Endothelial cell (in vitro differentiated cells): ENCODE measurements at places on chromosomes 12 and 14. TPM values are rescaled to one million over a fixed set of nuclear protein-coding genes. Genes with fewer than 3 reads are reported as not detected.

DNA sequence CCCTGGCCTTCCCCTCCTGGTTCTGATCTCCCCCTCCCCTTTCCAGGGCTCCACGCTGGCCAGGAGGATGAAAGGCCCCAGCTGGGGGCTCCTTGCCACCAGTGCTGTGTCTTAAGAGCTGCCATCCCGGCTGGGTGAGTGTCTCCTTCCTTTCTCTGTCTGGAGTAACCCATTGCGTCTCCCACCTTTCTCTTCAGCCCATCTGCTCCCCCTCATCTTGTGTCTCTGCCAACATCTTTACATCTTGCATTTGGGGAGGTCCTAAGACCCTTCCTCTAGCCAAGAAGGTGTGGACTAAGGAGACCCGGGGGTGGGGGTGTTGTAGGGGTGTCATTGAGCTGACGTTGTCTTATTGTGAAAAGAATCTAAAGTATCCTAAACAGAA lies 505 bp downstream of the BCL2L2 start:
- peak overlapping the region; percentile 98 for H3K4me3 ChIP-seq
- H3K27ac ChIP-seq = peak overlapping the region; percentile 95
- H3K4me1 ChIP-seq = peaks cover 34% of the 10 kb centered on the region
- H3K36me3 ChIP-seq = peaks cover 15% of the 10 kb centered on the region
- peaks cover 13% of the 10 kb centered on the region for H3K27me3 ChIP-seq

DNA sequence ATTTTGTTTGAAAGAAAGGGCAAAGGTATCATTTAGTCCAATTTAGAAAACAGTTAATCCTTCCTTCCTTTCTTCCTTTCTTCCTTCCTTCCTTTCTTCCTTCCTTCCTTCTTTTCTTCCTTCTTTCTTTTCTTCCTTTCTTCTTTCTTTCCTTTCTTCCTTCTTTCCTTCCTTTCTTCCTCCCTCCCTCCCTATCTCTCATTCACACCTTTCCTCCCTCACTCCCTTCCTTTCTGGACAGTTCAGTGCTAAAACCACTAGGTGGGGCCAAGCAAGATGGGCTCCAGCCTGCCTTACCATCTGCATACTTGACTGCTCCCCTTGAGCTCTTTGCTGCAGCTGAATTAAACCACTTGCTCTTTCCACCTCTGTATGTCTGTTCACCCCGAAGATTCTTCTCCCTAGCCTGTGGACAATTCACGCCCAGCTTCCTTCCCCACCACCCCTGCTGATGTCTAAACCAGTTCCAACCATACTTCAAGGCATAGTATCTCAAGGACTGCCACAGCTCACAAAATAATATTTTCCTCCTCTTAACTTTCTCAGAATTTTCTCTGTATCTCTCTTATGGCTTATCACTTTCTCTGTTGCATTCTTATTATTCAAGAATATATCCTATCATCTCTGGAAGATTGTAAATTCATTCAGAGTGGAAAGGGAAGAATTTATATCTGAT lies 78.0 kb downstream of the DBX2 start:
- no peak overlapping the region for H3K27ac ChIP-seq
- no peak for DNase-seq
- H3K36me3 ChIP-seq = no peaks in the 10 kb centered on the region

DNA sequence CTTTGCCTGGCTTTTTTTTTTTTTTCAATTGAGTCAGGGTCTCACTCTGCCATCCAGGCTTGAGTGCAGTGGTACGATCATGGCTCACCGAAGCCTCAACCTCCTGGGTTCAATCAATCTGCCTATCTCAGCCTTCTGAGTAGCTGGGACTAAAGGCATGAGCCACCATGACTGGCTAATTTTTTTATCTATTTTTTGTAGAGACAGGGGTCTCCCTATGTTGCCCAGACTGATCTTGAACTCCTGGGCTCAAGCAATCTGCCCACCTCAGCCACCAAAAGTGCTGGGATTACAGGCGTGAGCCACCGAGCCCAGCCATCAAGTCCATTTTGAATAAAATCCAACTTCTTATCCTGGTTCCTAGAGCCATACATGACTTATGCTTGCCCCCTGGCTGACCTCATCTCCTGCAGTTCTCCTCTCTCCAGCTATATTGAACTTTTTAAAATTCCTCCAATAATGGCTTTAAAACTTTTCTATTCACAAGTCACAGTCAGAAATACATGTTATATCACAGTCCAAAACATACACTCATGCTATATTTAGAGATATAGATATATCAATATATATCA lies 10.4 kb upstream of the RND1 start:
- H3K36me3 ChIP-seq = no peaks in the 10 kb centered on the region
- H3K27ac ChIP-seq = no peak overlapping the region
- peaks cover 8% of the 10 kb centered on the region for H3K4me1 ChIP-seq
- H3K27me3 ChIP-seq = peaks cover 4% of the 10 kb centered on the region
- no peak overlapping the region for H3K4me3 ChIP-seq

GRCh38 chr14:22178333-22178839 lies 410.6 kb downstream of the DAD1 start:
- peaks cover 30% of the 10 kb centered on the region for H3K4me1 ChIP-seq
- H3K36me3 ChIP-seq = no peaks in the 10 kb centered on the region
- H3K27me3 ChIP-seq = no peaks in the 10 kb centered on the region
- no peak for DNase-seq
- no peak overlapping the region for H3K4me3 ChIP-seq

DNA sequence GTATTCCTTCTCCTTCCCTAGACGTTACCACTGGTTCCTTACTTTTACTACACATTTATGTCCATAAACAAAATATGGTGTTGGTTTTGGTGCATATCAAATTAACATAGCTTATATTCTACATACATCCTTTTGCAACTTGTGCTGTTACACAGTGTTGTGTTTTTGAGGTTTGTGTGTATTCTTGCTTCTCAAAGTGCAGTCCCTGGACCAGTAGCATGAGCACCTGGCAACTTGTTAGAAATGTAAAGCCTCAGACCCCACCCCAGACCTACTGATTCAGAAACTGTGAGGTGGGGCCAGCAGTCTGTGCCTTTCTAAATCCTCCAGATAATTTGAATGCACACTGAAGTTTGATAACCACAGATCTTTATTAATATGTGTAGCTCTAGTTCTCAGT lies 65.9 kb downstream of the RNFT2 start:
- H3K4me3 ChIP-seq = no peak overlapping the region
- H3K36me3 ChIP-seq = peaks cover 10% of the 10 kb centered on the region

GRCh38 chr12:64946132-64946829 lies 121.8 kb downstream of the TBC1D30 start:
- H3K4me1 ChIP-seq = peaks cover 17% of the 10 kb centered on the region
- no peak overlapping the region for H3K4me3 ChIP-seq
- no peak overlapping the region for H3K27ac ChIP-seq

GRCh38 chr12:77116277-77116676 lies 50.9 kb upstream of the E2F7 start:
- H3K36me3 ChIP-seq = no peaks in the 10 kb centered on the region
- H3K27ac ChIP-seq = no peak overlapping the region
- DNase-seq = no peak
- no peaks in the 10 kb centered on the region for H3K27me3 ChIP-seq
- no peak overlapping the region for H3K4me3 ChIP-seq

DNA sequence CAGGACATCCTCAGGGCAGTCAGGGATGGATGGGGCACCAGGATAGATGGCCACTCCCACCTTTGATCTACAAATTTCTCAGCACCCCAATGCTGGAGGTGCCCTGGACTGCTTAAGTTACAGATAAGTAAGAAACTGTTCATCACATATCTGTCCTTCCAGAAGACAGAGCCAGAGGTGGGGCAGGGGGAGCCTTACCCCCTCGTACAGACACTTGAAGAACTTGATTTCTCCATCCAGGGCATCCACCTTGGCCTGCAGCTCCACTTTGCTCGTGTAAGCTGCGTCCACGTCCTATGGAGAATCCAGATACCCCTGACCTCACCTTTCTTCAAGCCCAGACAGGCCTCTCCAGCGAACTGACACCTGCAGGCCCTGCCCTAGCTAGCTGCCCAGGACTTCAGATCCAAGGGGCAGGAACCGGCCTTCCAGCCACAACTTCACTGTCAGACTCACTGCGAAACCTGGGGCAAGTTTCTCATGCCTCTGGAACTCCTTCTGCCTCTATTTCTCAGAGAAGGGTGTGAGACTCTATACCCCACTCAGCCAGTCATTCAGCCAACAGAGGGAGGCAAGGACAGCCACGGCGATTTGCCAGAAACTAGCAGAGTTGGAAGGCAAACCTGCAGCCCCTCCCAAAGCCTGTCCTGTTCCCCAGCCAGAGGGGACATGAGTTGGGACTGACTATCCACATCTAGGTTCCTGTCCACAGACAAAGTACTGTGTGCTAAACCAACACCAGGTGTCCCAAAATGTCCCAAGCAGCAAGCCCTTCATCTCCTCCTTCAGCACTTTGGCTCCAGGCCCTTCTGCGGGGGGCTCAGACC lies 3.8 kb downstream of the KRT73 start:
- peaks cover 9% of the 10 kb centered on the region for H3K27me3 ChIP-seq
- H3K4me1 ChIP-seq = peaks cover 13% of the 10 kb centered on the region
- H3K27ac ChIP-seq = no peak overlapping the region
- no peak for DNase-seq
- H3K36me3 ChIP-seq = no peaks in the 10 kb centered on the region

GRCh38 chr14:50335389-50335788 lies 23.3 kb downstream of the DMAC2L start:
- H3K27me3 ChIP-seq = peaks cover 2% of the 10 kb centered on the region
- H3K36me3 ChIP-seq = no peaks in the 10 kb centered on the region
- H3K27ac ChIP-seq = peak overlapping the region; percentile 98
- DNase-seq = peak; percentile 20

Gene NKX2-8
- total RNA-seq = not detected

Gene MOAP1
- 22.4 TPM for total RNA-seq

Gene SDS
- total RNA-seq = not detected

Gene COL2A1
- 1.9 TPM for total RNA-seq

Gene KRT6A
- total RNA-seq = not detected

Gene G2E3
- total RNA-seq = 23.9 TPM

Gene NGDN
- total RNA-seq = 37.7 TPM

Gene RIMKLB
- total RNA-seq = 101 TPM

Gene OR6C2
- not detected for total RNA-seq

Gene MANSC1
- 21.7 TPM for total RNA-seq
